Cerebellar cortex (tissue), 1 donor: ENCODE measurements at places on chromosomes 13 and 19.

GRCh38 chr13:28355822-28356371 lies 139.0 kb downstream of the FLT1 start:
- no peak for DNase-seq

GRCh38 chr19:9936326-9937000 lies at the start of gene OLFM2:
Gene OLFM2, minus strand, starts transcription at chr19:9936515. Its CDS starts 149 bp downstream, at chr19:9936366.
- DNase-seq: no peak

DNA sequence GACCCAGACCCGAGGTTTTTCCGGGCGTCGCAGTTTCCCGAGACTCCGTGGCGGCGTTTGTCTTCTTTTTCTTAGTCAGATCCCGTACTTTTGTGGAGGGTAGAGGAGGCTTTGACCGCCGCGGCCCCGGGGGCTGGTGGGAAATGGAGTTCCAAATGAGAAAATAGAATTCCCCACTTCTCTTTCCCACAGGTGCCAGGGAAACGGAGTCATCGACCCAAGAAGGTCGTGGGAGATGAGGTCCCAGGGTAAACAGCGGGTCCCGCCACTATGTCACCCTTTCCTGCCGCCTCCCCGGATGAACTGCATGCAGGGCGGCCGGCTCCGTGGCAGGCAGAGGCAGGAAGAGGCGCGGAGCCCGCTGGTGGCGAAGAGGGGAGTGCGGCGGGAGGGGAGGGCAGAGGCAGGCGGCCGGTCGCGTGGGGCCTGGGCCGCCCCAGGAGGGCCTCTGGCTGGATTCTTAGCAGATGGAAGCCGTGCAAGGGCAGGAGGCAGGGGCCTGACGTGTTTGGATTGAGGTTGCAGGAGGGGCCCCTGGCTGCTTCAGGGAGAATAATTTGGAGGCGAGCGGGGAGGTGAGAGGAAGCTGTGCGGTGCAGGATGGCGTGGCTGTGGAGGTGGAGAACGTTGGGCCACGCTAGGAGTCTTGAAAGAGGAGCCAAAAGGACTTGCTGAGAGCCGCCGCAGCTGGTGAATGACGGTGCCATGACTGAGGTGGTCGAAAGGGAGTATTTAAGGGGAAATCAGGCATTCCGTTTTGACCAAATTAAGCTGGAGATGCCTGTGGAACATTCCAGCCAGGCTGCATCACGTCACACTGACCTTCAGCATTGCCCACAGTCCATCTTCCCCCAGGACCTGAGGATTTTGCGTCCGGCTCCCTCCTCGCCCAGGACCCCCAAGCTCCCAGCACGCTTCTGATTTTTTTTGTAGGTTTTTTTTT lies 11.7 kb downstream of the CYTH2 start:
- peak; percentile 70 for DNase-seq

DNA sequence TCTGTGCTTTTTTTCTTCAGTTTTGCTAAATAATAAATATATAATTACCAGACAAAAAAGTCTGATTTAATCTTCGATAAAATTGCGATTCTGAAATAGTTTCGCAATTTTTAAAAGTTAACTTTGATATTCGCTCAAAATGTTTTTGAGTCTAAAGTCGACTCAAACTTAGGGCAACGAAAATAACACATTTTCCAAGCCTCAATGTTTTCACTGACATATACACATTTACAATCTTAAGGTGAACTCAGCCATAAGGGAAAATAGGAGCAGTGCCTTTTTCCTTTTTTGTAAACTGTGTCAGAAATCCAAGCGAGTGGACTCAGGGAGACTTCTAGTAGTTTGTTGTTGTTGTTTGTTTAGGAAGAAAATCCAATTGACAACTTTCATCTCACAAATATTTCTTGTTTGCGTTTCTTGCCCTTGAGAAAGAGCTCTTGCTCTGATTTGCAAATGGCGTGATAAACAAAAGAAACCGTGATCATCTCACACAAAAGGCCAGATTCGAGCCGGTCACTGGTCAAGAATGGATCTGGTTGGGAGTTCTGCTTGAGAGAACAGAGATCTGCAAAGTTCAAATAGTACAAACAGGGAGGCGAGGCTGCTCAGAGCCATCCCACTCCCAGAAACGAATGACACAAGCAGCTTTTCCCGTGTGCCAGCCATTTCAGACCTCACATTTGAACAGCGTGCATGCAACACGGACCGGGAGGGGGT lies 2.1 kb downstream of the SOX21 start:
- no peak for DNase-seq

DNA sequence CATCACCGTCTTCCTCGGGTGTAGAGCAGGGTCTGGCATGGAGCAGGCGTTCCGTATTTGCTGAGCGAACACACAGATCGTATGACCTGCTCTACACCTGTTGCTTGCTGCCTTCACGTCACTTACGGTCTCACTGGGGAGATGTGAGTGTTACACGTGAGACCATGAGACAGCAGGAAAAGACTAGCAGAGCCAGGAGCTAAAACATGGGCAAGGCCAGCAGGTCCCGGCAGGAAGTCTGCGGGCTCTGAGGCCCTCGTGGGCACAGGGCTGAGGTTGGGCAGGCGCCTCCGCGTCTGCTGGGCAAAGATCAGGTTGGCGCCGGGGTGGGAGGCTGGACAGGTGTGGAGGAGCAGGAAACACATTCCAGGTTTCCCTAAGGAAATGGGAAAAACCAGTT lies 19.7 kb upstream of the GTF3A start:
- DNase-seq: no peak

- no peak for DNase-seq
Measured at GRCh38 chr19:19742773-19743172, 9.9 kb upstream of the ZNF14 start.

DNA sequence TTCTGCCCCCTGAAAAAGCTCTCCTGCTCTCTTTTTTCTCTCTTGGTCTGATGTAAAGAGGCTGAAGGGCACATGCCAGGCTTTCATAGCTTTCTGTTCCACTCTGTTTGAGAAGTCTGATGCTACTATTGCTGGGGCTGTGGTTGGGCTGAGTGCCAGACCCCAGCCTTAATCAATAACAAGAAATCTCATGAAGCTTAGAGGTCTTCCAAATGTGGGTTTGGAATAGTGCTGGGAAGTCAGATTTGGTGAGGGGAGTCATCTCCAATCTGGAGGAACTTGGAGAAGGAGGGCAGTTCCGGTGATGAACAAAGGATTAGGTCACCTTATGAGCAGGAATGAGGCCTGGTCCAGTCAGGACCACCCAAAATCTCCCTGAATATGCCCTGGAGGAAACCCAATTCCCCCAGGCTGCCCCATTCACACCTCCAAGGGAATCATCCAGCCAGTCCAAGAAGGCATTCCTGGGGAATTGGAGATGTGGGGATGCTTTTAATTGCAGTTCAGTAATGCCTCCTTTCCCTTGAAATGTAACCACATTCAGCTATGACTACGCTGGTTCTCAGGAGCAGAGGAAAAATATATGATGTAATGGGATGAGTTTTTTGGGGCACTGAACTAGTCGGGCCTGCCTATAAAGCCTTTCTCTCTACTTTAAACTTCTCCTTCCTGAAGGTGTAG lies 102.0 kb downstream of the STARD13 start:
- no peak for DNase-seq

GRCh38 chr13:69817333-69817869 lies 290.2 kb upstream of the ATXN8OS start:
- DNase-seq: no peak
